ENCODE measurements at places on chromosomes 7 and 10.

- DNase-seq = no peak
Observed at GRCh38 chr10:118403967-118404366, 61.8 kb upstream of the FAM204A start.

DNA sequence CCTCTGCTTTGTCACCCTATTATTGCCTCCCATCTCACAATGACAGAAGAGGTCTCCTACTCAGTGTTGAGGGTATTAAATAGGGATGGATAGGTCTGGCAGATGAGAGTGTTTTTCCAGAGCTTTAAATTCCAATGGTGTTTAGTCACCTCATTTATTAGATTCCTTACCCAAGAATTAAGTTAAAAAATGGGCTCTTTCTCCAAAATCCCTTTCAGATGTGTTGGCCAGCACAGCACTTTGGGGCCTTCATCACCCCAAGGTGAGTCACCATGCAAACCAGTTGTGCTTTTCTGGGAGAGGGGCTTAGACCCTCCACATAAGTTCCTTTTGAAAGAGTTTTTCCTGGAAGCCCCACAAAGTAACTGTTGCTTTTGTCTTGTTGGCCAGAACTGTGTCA is 78.4 kb downstream of the CYP26A1 start:
- DNase-seq = peak; percentile 87

DNA sequence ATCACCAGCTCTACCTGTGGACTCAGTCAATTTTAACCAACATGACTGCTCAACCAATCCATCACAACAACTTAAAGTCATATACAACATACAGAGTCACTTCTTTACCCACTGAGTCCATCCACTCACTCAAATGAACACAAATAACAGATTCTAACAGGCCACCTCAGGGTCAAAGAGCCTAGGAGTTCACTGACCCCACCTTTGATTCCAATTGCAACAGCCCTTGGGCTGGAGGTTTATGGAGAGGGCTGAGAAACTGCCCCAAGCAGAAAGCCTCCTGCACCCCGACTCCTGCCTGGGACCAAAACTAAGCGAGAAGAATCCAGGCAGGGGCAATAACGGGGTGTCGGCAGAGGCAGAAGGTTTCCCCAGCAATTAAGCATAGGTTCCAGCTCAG is 263.8 kb downstream of the PARD3 start:
- DNase-seq = no peak

DNA sequence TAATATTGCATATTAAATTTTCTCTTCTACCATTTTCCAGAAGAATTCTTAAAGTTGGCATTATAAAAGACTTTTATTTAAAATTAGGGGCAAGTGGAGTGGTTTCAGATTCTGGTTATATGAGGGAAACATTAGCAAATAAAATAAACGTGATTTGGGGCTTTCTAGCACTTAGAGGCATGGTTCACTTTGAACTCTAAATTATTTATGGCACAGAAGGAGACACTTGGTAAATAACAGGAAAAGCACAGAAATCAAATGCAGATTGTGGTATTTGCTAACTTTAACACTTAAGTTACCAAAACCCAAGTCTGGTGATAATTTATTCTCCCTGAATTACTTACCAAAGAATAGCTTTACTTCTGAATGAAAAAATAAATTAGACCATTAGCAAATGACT is 134.5 kb upstream of the ETV1 start:
- DNase-seq = no peak

DNA sequence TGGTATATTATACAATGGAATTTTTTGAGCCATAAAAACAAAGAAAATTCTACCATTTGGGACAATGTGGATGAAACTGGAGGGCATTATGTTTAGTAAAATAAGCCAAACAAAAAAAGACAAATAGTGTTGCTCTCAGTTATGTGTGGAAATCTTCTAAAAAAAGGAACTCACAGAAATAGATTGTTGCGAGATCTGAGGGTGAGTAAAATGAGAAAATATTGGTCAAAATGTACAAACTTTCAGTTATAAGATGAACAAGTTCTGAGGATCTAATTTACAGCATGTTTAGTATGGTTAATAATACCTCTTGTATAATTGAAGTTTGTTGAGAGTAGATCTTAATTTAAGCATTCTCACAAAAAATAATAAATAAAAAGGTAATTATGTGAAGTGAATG is 291.2 kb downstream of the KIF20B start:
- no peak for DNase-seq

DNA sequence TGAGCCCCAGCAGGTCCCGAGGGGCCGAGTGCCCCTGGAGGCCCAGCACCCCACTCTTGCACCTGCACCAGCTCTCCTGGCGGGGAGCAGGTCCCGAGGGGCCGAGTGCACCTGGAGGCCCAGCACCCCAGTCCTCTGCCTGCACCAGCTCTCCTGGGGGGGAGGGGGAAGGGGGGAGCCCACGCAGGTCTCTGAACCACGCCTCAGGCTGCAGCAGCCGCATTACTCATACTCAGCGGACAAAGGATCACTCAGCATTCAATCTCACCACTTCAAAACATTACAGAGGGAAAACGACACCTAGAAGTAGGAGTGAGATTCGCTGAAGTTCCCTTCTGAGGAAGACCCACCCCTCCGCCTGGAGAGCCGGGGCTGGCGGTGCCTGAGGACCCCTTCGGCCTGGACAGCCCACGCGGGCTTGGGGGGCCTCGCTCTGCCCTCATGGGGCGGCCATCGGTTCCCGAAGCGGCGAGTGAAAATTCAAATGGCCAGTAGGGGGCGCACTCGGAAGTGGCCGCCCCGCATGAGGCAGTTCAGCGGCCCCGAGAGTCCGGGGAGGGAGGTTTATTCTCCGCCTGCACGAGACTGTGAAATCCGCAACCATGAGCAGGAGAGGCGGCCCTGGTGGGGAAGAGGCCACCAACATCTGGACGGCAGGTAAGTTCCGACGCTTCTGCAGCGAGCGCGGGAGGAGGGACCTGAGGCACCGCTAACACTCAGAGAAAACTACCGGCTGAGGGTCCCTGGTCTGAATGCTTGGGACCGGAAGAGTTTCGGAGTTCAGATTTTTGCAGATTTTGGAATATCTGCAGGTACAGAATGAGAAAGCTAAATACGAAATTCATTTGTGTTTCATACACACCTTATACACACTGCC is 1.1 kb upstream of the GPER1 start:
- peak; percentile 68 for DNase-seq

DNA sequence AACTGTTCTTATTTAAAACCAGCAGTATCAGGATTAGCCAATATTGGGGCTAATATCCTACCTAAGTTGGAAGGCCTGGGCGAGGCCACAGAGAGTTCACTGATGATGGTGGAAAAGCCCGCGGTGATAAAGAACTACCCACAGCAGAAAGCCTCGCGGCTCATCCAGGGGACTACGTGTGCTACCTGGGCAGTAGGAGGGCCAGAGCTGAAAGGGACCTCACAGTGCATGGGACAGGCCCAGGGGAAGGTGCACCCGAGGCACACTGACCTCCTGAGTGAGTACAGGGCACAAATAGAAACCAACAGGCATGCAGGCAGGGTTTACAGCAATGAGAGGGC is 1.4 kb downstream of the WDR86 start:
- DNase-seq = no peak

GRCh38 chr10:21976739-21977138 is 26.8 kb downstream of the DNAJC1 start:
- DNase-seq = no peak

- no peak for DNase-seq
Observed at GRCh38 chr7:29866490-29866930, 60.2 kb downstream of the WIPF3 start.

DNA sequence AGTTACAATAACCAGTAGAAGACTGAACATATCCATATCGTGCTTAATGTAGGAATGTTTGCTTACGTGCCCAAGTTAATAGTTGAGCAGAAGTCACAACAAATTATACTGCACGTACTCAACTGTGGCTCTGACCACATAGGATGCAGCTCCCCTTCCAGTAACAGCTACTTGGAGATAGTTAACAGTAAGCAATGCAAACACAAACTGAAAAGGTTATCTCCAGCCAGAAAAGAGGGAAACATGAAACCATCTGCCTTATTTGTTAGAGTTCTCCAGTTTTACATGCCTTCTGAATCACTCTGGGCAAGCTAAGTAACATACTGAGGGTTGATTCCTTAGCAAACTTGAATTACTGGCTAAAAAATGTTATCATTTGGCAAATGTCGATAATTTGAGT is 9.8 kb downstream of the DHX32 start:
- DNase-seq = peak; percentile 12

DNA sequence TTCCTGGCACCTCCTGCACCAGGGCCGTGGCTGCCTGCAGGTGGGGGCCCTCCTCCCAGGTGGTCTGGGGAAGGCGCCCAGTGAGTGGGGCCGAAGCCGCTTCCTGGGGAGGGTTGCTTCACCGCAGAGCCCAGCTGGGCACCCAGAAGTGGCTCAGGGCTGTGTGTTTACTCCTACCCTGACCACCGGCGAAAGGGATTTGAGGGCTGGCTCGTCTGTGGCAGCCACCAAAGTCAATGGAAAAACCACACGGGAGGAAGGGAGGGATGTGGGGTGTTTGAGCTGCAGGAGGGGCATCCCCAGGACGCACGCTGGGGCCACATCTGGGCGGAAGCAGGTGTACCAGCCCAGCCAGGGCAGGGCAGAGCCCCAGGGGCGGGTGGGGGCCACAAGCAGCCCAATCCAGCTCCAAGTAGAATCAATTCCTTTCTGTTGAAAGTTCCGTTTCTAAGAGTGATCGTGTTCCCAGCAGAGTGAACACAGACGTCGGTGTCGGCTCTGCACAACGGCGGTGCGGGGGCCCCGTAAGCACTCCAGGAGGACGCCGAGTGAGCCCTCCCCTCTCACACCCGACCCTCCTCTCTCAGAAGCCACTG is 69.9 kb downstream of the FOXL3 start:
- DNase-seq = no peak

GRCh38 chr7:44621034-44621749 is 14.8 kb downstream of the OGDH start:
- DNase-seq = peak; percentile 22

DNA sequence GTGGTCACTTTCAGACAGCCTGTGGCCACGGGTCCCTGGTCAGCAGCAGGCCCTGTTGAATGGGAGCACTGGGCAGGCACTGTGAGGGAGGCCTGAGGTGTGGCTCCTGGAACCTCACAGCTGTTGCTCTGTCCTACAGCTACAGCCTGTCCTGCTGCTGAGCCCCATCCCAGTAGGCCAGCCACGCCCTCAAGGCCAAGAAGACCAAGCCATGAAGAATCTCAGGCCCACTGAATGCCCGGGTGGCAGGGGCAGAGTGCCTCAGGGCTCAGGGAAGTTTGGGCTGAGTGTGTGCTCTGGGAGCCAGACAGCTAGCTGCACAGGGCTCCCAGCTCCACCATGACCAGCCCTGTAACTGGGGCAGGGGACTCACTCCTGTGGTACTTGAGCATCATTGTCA is 363.5 kb upstream of the NUPR2 start:
- no peak for DNase-seq

DNA sequence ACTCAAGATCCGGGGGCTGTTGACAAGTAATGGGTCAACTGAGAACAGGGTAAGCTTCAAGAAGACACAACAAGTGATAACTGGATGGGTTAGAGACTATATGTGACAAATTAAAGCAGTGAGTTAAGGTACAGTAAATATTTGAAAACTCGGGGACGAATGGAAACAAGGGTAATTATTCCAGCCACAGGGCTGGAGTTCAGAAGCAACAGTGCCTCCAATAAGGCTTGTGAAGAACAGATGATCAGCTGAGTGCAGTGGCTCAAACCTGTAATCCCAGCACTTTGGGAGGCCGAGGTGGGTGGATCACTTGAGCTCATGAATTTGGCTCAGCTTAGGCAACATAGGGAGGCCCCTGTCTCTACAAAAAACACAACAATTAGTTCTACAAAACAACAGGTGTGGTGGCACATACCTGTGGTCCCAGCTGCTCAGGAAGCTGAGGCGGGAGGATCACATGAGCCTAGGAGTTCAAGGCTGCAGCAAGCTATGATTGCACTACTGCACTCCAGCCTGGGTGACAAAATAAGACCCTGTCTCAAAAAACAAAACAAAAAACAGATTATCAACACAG is 20.5 kb upstream of the DLD start:
- no peak for DNase-seq

DNA sequence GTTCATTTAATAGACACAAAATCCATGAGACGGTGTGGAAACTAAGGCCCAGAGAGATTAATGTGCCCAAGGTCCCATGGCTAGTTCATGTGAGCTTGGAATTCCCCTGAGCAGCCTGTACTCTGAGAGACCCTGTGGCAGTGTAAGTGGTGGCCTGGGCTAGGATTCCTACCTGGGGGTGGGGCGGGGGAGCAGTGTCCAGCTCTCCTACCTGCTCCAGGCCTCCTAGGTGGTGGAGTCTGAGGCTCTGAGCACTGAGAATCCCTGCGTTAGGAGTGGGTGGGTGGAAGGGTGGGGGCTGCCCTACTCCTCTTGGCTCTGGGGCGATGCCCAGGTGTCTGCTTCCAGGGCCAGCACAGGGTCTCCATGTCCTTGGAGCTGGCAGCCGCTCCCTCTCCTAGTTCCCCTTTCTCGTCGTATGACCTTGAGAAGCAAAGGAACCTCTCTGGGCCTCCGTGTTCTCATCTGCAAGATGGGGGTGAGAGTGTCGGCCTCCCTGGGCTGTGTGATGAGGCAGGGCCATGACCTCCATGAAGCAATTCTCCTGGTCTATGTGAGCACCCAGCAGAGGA is 2.5 kb downstream of the SNCG start:
- DNase-seq = no peak

GRCh38 chr10:129937351-129937751 is 26.7 kb downstream of the EBF3 start:
- no peak for DNase-seq

DNA sequence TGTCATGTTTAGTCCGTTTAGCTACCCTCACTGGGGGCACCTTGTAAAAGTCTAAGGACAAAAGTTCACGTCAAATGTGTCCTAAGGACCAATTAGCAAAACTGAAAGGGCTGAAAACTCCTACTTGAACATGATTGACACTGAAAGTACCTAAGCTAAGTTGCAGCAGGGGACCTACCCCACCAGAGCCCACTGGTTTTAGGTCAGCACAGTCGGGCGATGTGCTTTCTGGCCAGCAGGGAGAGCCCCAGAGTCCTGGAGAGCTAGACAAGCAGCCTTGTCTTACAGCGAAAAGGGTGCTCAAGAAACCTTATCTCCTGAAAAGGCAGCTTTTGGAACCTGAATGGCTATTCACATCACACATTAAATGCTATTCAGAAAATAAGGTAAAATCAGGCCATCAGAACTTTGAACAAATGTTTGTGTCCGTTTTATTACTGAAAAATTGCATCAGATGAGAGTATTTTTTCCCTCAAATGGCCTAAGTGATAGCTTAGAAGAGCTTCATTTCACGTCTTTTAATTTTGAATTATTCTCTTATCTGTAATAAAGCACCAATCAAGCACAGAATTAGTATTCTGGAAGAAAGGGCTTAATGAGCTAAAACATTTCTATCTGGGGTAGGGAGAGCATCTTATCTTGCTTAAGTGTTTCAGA is 52.2 kb upstream of the MKI67 start:
- peak; percentile 11 for DNase-seq

- DNase-seq = no peak
Observed at GRCh38 chr10:48535416-48536155, 69.3 kb downstream of the ARHGAP22 start.
